ENCODE measurements at places on chromosomes 5 and 9. TPM values are rescaled to one million over a fixed set of nuclear protein-coding genes. Genes with fewer than 3 reads are reported as not detected.

GRCh38 chr5:16134204-16134603 is 45.4 kb downstream of the MARCHF11 start:
- no peaks in the 10 kb centered on the region for H3K36me3 ChIP-seq
- H3K27ac ChIP-seq = no peak overlapping the region
- DNase-seq = no peak

GRCh38 chr5:128077526-128077925 is 6.0 kb upstream of the SLC12A2 start:
- no peaks in the 10 kb centered on the region for H3K36me3 ChIP-seq
- no peak overlapping the region for H3K27ac ChIP-seq
- no peak for DNase-seq
- peaks cover 8% of the 10 kb centered on the region for H3K4me1 ChIP-seq

DNA sequence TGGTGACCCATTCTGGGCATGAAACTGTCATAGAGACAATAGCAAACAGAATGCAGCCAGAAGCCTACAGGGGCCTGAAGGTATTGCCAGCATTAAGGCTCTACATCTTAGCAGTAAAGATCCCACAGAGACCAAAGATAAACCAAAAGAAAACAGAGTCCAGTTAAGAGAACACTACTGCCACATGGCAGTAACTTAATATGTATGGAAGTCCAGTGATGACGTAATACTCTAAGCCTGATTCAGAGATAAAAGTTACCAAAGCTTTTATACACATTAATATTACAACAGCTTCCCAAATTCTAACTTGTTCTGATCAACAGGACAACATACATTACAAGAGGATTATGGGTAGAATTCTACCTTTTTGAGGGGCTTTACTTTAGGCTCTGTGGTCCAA is 371.5 kb downstream of the PRELID2 start:
- peak overlapping the region; percentile 20 for H3K27ac ChIP-seq
- no peaks in the 10 kb centered on the region for H3K36me3 ChIP-seq
- no peak overlapping the region for H3K4me3 ChIP-seq
- no peaks in the 10 kb centered on the region for H3K27me3 ChIP-seq
- no peak for DNase-seq

GRCh38 chr9:91042541-91042940 is 240.9 kb downstream of the SYK start:
- peaks cover 9% of the 10 kb centered on the region for H3K4me1 ChIP-seq
- H3K36me3 ChIP-seq = no peaks in the 10 kb centered on the region
- DNase-seq = no peak
- no peaks in the 10 kb centered on the region for H3K27me3 ChIP-seq

DNA sequence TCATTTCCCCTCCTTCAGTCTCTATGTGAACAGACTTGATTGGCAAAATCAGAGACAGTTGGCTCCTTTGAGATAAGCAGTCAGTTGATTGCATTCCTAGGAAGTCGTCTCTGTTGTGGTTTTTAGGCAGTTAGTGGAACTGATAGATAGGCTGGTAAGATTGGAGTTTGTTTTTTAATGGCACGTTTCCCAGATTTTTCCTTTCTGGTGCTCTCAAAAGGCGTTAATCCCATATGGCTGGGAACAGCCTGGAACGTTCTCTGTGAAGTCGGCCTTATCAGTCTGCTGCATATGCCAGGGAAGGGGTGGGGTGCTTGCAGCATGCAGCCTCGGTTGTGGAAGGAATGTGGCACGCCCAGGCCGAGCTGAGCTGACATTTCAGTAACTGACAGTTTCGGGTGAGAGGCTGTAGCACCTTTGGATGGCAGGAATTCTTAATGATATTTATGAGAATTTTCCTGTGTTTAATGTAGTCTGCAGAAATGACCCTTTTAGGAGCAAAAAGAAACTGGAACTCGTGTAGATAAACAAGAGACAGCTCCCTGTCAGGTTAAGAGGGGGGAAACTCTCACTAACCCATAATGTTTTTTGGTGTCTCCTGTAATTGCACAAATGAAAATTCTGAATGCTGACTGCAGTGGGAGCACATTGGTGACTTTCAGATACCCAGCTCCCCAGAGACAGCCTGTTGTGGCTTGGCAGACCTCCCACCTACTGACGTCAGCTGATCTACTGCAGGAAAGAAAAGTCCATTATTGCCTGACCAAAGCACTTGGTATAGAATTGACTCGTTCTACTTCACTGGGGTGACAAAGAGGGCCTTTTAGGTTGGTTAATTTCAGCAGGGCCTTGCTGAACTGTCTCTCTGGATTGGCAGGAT is 6.3 kb downstream of the SPTAN1 start:
- H3K27me3 ChIP-seq = no peaks in the 10 kb centered on the region
- no peak overlapping the region for H3K4me3 ChIP-seq
- no peaks in the 10 kb centered on the region for H3K36me3 ChIP-seq
- peaks cover 57% of the 10 kb centered on the region for H3K4me1 ChIP-seq
- DNase-seq = peak; percentile 77

- no peak overlapping the region for H3K4me3 ChIP-seq
- H3K4me1 ChIP-seq = no peaks in the 10 kb centered on the region
- no peak overlapping the region for H3K27ac ChIP-seq
- H3K36me3 ChIP-seq = no peaks in the 10 kb centered on the region
- H3K27me3 ChIP-seq = no peaks in the 10 kb centered on the region
- no peak for DNase-seq
These were observed 542.7 kb downstream of the KIF4B start for GRCh38 chr5:155556222-155556621.

DNA sequence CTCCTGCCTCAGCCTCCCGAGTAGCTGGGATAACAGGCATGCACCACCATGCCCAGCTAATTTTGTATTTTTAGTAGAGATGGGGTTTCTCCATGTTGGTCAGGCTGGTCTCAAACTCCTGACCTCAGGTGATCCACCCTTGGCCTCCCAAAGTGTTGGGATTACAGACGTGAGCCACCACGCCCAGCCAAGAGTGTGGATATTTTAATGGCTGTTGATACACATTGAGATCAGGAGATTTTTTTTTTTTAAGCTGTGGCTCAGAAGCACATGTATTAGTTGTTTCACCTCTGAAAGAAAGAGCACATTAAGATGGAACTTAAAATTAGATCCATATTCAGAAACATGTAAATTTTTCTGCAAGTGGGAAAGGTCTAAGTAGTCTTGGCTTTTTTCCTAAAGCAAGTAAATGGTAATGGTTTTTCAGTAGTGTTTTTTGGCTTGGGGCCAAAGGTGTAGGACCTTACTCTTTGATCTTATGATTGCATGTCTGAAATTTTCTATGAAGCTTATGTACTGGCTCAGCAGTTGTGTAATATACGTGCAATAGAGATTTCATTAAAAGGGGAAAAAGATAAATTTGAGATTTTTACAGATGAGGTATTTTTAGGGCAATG is 9.9 kb downstream of the RBM27 start:
- no peaks in the 10 kb centered on the region for H3K36me3 ChIP-seq
- DNase-seq = peak; percentile 39
- H3K4me1 ChIP-seq = peaks cover 9% of the 10 kb centered on the region
- H3K27me3 ChIP-seq = no peaks in the 10 kb centered on the region
- no peak overlapping the region for H3K27ac ChIP-seq

- no peaks in the 10 kb centered on the region for H3K36me3 ChIP-seq
- DNase-seq = peak; percentile 34
- H3K4me3 ChIP-seq = peak overlapping the region; percentile 98
- peaks cover 12% of the 10 kb centered on the region for H3K4me1 ChIP-seq
- H3K27ac ChIP-seq = peak overlapping the region; percentile 99
These were observed 2.5 kb downstream of the KDM3B start for GRCh38 chr5:138354926-138355378.

- DNase-seq = peak; percentile 7
- H3K4me1 ChIP-seq = peaks cover 6% of the 10 kb centered on the region
These were observed 4.5 kb upstream of the PCDH1 start for GRCh38 chr5:141882594-141883183.

- H3K4me3 ChIP-seq = no peak overlapping the region
- no peak for DNase-seq
- H3K27me3 ChIP-seq = no peaks in the 10 kb centered on the region
- H3K4me1 ChIP-seq = no peaks in the 10 kb centered on the region
These were observed 215.3 kb downstream of the SPOCK1 start for GRCh38 chr5:137283801-137284200.

DNA sequence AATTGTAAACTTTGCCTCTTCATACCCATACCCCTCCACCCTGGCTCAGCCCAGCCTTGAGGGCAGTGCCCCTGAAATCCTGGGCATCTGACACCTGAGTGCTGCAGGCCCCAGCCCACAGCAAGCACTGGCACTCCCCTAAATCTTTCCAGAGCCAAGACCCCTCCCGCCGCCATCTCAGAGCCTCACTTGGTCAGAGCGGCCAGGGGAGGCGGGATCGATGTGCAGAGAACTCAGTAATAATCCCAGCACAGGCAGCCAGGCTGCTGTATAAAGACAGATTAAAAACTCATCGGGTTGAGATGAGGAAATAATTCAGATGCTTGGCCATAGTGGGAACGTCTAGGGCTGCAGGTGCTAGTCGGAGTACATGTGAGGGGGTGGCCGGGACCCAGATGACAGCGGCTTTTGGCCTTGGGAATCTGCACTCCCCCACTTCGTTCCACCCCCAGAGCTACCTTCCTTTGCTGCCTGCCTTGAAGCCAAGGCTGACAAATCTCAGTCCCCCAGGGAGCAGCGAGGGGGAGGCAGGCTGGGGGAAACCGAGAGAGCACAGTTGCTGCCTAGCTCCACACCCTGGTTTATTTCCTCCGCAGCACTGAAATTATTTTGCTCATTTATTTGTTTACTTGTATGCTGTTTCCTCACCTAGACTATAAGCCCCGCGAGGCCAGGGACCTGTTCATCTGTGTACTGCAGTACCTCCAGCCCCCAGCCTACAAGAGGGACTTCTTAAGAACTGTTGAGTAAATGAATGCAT is 19.5 kb upstream of the ARAP3 start:
- no peak for DNase-seq
- no peak overlapping the region for H3K4me3 ChIP-seq
- no peaks in the 10 kb centered on the region for H3K36me3 ChIP-seq
- no peak overlapping the region for H3K27ac ChIP-seq
- peaks cover 4% of the 10 kb centered on the region for H3K4me1 ChIP-seq

DNA sequence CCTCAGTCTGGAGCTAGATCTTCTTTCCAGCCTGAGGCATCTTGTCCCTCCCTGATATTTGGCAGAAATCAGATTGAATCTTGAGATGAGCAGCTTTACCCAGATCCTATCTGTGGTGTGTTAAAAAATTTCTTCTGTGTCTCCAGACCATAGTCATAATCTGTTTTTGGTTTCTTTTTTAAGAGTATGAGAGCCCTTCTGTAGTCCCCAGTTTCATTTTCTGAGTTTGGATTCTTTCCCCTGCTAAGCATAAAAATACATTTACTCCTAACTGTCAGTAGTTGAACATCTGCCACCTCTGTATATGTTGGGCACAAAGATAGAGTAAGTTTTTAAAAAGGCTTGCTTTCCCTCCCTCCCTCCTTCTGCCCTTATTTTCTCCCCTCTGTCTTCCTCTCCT is 137.7 kb downstream of the CNTLN start:
- H3K27ac ChIP-seq = no peak overlapping the region
- no peaks in the 10 kb centered on the region for H3K36me3 ChIP-seq
- H3K4me3 ChIP-seq = no peak overlapping the region
- H3K4me1 ChIP-seq = no peaks in the 10 kb centered on the region

DNA sequence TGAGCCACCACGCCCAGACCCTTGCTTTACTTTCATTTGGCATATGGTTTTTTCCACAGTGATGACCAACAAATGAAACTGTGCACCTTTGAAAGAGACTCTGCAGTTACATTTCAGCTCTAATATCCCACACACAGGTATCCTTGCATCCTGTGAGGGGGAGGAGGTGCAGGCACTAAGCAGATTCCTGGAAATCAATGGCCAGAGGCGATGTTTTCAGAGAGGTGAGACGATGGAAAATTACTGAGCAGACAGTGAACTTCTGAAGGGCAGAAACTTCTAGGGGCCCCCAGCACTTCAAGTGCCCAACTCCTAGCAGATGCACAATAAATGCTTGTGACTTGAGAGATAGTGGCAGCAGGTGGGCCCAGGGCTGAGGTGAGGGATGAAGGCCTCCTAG is 29.8 kb upstream of the GNE start:
- no peaks in the 10 kb centered on the region for H3K27me3 ChIP-seq
- H3K4me1 ChIP-seq = peaks cover 4% of the 10 kb centered on the region
- H3K4me3 ChIP-seq = no peak overlapping the region

GRCh38 chr5:105677291-105677690 is 1993.4 kb downstream of the EFNA5 start:
- no peak overlapping the region for H3K4me3 ChIP-seq
- H3K36me3 ChIP-seq = no peaks in the 10 kb centered on the region
- no peaks in the 10 kb centered on the region for H3K27me3 ChIP-seq
- no peak overlapping the region for H3K27ac ChIP-seq
- H3K4me1 ChIP-seq = no peaks in the 10 kb centered on the region

DNA sequence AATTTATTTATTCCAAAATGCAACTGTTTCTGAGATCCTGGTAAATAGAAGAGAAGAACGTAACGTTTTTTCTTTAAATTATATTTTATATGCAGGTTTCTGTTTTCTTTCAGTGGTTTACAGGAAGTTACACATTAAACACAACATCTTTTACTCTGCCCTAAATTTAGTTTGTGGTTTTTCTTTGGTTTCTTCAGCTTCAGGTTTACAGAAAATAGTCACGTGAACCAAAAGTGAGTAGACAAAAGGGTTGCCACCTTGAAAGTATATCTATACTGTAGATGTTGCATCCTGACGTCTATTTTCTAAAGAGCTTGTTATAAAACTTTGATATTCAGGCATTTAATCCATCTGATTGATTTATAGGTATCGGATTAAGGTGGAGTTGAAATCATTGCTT is 1236.6 kb downstream of the MAT2B start:
- no peak overlapping the region for H3K27ac ChIP-seq
- no peak overlapping the region for H3K4me3 ChIP-seq
- no peaks in the 10 kb centered on the region for H3K4me1 ChIP-seq
- H3K36me3 ChIP-seq = no peaks in the 10 kb centered on the region

DNA sequence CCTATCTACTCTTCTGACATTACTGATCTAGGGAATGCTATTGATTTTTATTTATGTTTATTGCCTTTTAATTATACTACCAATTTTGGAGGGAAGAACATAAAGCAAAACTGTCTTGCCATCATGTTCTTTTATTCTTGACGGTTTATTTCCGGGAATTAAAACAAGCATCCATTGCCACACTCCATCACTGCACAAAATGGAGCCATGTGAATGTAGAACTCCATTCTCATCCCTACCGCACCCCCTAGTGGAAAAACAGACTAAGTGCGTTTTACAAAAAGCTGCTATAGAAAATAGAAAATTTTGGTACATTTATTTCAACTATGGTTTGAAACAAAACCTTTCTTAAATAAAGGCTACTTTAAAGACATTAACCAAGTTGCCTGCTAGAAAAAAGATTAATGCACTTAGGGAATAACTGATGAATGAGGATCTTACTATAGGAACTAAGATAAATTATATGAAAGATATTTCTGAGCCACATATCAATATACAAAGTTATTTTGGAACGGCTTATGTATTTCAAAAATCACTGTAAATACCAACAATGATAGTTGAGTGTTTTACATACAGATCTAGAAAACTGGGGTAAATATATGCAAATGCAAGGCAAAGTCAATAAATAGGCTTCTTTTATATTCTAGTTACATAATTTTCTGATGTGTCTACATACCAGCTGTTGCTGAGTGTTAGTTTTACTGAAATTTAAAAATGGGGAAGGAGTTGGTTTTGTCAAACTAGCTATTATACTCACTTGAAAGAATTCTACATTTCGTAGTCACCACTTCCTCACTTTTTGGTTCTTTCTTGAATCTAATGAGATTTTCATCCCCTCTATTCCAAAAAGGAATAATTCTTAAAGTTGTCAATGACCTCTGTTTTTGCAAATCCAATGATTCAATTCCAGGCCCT is 26.5 kb downstream of the OXCT1 start:
- no peak overlapping the region for H3K4me3 ChIP-seq
- no peaks in the 10 kb centered on the region for H3K4me1 ChIP-seq
- DNase-seq = peak; percentile 82
- H3K27ac ChIP-seq = no peak overlapping the region
- no peaks in the 10 kb centered on the region for H3K27me3 ChIP-seq

ZNF608 gene
- 28.5 TPM for total RNA-seq

PCDHGA11 gene
- total RNA-seq = 1.8 TPM

PLPP7 gene
- total RNA-seq = not detected
